ENCODE measurements at places on chromosomes 1 and 21.

- DNase-seq = no peak
These were observed 54.5 kb upstream of the ATP2B4 start for GRCh38 chr1:203572134-203572625.

- no peak for DNase-seq
These were observed 6.5 kb downstream of the KCNN3 start for GRCh38 chr1:154863315-154864174.

- DNase-seq = no peak
These were observed 31.8 kb downstream of the AHDC1 start for GRCh38 chr1:27572019-27572678.

DNA sequence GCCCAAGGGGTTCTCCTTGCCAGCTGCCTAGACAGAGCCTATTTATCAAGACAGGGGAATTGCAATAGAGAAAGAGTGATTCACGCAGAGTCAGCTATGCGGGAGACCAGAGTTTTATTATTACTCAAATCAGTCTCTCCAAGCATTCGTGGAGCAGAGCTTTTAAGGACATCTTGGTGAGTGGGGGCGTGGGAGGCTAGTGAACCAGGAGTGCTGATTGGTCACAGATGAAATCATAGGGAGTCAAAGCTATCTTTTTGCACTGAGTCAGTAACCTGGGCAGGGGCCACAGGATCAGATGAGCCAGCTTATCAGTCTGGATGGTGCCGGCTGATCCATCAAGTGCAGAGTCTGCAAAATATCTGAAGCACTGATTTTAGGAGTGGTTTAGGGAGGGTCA, 64.8 kb upstream of the MRPS6 start:
- DNase-seq = no peak

- no peak for DNase-seq
These were observed 45.3 kb downstream of the NR5A2 start for GRCh38 chr1:200072636-200073285.

GRCh38 chr1:58841455-58841854, 57.6 kb upstream of the JUN start:
- no peak for DNase-seq

DNA sequence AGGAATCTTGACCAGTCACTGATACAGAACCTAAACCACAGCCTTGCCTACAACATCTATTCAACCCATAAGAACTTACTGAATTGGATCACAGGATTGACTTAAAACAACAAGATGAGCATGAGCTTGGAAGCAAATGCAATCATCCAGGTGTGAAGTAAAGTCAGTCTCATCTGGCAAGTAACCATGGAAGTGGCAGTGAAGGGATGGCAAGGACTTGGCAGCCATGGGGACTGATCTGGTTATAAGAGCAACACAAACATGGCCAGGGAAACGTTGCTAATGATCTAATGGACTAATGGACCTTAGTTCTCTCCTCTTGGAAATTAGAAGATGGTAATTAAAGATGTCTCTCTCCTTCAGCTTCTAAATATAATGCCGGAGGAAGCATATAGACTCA, 133.1 kb downstream of the VAV3 start:
- DNase-seq = no peak
